Mucosa of gallbladder (tissue), 1 donor: ENCODE measurements at places on chromosomes 16 and 17. TPM values are rescaled to one million over a fixed set of nuclear protein-coding genes. Genes with fewer than 3 reads are reported as not detected.
A peak's percentile ranks its signal among the peaks of the same experiment; 100 is the strongest.

TMEM114 gene
- total RNA-seq = not detected

ATF7IP2 gene
- total RNA-seq = 13.6 TPM

PER1 gene
- total RNA-seq = 123 TPM

DNA sequence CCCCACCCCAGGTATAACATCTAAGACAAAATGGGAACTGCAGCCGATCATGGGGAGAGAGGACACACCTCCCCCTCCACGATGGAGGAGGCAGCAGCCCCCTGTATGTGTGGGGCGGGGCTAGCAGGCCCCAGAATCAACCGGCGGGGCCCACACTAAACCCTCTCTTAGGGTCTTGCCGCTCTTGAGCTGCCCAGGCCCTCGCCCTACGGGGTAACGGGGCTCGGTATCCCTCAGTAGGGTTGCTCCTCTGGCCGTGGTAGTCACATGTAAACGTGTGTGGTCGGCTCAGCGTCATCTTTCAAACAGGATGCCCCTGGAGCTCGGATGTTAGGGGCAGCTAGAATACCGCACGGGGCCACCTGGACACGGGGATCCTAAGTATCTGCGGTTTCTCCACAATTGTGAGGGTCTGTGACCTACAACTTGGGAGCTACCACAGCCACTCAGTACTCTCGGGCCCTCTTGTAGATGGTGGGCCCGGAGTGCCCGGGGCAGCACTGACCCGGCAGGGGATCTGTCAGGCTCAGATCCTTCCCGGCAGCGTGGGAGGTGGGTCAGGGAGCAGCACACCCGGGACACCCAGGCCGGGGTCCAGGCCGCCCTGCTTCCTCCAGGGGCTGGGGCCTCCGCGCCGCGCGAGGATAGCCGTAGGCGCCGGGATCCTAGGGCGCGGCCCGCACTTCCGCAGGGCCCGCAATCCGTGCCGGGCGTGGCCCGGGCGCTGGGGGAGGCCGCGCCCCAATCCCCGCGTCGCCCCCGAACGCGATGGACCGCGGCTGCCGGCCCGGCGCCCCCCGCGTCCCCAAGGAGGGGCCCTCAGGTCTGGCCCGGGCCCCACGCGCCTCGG lies 781 bp downstream of the ARHGDIA start:
- peak; percentile 25 for DNase-seq

DNA sequence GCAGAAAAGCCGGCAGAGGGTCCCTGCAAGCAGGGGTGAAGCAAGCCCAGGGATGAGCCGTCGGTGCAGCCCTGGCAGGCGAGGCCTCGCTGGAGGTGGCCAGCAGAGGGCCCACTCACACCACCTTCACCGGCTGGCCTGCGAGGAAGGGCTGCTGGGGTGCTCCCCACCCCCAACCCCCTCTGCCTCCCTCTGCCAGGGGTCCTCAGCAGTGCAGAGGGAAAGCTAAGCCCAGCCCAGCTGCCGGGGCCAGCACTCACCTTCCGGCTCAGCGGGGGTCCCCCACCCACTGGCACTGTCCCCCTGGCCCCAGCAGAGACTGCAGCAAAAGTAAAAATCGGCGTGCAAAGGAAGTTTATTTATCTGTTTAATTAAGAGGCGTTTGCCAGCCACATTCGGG lies 113.4 kb downstream of the ENGASE start:
- no peak for DNase-seq

DNA sequence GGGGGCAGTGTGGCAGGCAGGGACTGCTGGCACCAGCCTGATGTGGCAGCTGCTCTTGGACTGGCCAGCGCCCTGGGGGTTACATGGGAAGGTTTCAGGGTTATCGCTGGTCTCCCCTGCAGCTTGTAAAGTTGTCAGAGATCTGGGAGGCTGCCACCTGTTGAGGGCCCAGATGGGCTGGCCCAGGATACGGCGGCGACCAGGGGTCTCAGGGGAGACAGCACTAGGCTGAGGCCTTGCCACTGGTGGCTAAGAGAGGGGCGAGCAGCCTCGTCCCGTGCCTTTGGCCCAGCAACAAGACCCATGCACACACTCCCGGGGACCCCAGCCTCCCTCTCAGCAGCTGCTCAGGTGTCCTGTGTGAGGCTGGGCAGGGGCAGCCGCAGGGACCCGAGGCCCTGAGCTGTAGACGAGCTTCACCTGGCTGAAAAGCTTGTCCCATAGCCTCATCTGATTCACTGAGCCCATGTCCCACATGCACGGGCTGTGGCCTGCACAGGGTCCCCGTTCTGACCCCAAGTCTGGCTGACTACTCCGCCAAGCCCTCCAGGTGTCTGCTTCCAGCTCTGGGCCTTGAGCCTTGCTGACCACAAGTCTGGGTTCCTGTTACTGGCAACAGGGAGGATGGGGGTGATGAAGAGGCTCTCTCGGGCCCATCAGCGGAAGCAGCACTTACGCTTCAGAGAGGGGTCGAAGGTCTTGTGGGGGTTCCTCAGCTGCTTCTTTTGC lies 6.2 kb downstream of the DUS1L start:
- no peak for DNase-seq

DNA sequence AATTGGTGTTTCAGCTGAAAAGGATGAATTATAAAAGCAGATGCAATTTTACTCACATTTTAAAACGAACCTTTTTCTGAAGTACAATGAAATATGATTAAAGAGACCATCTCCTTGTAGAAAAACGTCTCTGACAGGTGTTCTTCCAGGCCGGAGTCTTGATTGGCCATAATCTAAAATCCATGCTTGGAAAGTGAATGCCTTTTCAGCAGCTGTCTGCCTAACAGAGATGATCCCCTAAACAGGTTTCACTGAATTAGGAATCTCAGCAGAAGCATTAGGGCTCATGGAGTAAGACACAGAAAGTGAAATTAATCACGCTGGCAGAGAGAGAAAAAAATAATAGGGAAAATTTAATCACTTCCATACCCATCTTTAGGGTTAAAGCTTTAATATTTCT lies 39.3 kb upstream of the IRX5 start:
- no peak for DNase-seq

DNA sequence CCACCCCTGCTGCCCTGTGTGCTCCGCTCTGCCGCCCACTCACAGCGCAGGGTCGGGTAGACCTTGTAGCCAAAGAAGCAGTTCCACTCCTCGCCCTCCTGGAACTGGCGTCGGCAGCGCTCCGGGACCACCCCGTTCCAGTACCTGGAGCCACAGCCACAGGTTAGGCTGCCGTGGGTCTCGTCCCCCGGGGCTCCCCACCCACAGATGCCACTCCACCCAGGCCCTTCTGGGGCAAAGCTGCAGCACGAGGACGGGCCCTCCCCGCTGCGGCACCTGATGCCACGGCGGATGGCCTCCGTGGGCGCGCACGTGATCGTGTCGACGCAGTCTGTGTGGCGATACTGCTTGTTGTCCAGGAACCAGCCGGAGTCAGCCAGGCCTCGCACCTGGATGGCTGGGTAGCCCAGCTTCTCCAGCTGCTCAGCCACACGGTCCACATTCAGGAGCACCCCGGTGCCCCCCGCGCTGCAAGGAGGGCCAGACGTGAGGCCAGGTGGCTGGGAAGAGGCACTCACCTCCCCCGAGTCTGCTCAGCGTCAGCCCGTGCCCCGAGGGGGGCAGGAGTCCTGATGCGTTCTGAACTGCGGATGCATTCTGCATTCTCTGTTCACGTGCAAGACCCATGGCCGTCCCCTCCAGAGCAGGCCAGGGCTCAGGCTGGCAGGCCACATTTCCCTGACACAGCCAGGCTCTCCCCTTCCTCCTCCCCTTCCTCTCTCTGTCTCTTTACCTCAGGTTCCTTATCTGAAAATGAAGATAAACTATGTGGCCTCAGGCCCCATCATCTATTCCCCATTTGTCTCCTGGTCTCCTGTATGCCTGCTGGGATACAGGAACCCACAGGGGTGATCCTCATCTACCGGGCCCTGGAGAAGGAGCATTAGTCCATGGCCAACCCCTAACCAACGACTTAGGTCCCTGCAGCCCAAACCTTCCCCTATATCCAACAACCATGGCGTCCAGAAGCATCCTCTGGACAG lies 4.1 kb downstream of the NOTUM start:
- no peak for DNase-seq

- peak; percentile 71 for DNase-seq
Observed at GRCh38 chr16:1182950-1183907, 30.3 kb downstream of the CACNA1H start.

- DNase-seq = no peak
Observed at GRCh38 chr16:86300746-86301481, 209.4 kb upstream of the FOXF1 start.

DNA sequence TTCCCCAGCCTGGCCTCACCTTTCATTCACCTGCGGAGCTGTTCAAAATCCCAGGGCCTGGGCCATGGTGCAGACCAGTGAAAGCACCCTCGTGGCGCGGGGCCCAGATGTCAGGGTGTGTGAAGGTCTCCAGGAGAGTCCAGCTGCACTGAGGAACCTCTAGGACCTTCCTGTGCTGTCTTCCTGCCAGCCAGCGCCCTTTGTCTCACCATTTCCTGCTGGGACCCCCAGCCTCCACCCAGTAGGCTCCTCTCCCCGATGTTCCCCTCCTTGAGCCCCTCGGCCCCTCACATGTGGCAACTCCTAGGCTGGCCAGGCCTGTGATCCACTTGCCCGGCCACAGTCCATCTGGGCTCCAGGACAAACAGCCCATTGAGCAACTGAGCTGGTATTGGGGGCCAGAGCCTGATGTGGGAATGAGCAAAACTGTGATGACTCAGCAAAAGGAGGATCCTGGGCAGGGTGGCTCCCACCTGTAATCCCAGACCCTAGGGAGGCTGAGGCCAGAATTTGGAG lies 677 bp downstream of the SULT1A2 start:
- no peak for DNase-seq

DNA sequence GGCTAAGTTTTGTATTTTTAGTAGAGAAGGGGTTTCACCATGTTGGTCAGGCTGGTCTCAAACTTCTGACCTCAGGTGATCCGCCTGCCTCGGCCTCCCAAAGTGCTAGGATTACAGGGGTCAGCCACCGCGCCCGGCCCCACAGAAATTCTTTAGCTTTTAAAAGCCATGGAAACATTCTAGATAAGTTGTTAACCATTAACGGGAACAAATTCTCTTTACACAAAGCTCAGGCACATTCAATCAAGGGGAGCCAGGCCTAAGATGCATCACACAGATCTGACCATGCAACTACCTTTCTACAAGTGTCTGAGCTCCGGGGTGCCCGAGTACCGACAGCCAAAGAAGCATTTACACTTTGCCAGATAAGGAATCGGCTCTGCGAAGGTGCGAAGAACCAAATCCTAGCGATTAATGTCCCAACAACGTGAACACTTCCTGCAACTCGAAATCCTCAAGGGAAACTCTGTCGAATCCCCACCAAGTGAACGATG lies 1.0 kb downstream of the EMC8 start:
- DNase-seq = no peak

DNA sequence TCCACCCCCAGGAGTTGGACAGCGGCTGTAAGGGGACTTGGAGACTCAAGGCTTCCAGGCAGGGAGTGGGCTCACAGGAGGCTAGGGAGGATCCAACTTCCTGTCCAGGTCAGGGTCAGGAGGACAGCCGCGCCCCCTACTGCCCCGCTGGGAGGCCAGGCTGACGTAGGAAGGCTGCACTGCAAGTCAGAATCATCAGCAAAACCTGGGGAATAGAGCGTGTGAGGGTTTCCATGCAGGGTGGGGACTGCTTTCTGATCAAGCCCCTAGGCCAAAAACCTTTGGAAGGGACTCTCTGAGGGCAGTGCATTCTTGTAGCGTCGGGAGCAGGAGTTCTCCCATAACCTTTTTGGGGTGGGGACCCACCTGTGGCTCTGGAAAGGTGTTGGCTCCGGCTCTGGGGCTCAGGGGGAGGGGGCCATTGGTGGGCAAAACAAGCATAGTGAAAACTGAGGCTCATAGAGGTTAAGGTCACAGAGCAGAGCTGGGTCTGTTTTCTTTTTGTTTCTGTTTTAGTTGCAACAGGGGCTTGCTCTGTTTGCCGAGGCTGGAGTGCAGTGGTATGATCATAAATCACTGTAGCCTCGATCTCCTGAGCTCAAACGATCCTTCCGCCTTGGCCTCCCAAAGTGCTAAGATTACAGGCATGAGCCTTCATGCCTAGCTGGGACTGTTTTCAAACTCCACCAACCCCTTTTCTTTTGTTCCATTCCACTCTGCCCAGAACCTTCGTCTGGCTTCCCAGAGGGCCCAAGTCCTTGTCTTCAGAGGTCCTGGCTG lies 22.1 kb downstream of the RAI1 start:
- DNase-seq = no peak
